Body of pancreas (tissue), 4 donors: ENCODE measurements at places on chromosomes 13 and 19. TPM values are rescaled to one million over a fixed set of nuclear protein-coding genes. Genes with fewer than 3 reads are reported as not detected.
A peak's percentile ranks its signal among the peaks of the same experiment; 100 is the strongest.

GRCh38 chr13:26459276-26460131 is 98.0 kb upstream of the WASF3 start:
- no peak for DNase-seq

- DNase-seq = peak; percentile 54
Observed at GRCh38 chr13:27619093-27619727, 1.1 kb downstream of the LNX2 start.

The DIAPH3 gene
- 0.78 TPM for total RNA-seq

The TEX26 gene
- not detected for total RNA-seq

The FAM124A gene
- total RNA-seq = 2.0 TPM

GRCh38 chr13:73945871-73946270 is 188.3 kb downstream of the KLF12 start:
- no peak for DNase-seq

DNA sequence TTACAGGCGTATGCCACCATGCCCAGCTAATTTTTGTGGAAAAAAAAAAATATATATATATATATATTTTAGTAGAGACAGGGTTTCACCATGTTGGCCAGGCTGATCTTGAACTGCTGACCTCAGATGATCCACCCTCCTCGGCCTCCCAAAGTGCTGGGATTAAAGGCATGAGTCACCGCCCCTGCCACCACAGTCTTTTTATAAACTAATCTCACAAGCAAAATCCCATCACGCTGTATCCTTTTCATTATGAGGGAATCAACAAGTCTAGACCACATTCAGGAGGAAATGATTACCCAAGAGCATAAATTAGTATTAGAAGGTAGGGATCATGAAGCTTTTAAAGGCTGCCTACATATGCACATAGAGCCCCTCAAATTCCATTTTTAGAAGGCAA is 210.6 kb upstream of the NBEA start:
- no peak for DNase-seq

DNA sequence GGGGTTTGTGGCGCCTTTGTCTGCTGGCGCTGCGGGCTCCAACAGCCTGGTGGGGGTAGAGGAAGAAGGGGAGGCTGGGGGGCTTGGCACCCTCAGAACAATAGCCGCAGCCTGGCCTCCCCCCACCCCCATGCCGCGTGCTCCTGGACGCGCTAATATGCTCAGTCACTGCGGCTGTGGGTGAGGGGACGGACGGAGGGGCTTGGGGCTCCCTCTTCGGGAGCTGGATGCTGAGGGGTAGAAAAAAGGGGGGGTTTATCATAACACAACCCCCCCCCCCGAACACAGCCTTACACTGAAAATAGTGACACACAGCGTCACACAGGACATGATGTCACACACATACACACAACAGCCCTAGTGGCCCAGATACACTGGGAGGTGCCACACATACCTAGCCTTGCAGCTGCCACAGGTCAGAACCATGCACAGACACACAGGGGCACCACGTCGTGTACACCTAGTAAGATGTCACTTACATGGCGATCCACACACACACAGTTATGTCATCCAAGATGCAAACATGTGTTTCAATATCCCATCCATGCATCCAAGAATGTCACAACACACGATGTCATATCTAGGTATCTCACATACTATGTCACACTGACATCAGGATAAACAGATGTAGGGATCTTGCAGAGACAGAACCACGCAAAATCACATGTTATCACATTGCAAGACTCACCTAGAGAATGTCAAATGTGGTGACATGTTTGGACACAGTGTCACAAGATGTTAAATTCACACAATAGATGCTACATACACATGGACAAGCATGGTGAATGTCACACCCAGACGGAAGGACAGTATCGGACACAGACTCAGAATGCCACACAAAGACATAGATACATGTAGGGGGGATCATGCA is 806 bp downstream of the MAST1 start:
- no peak for DNase-seq

GRCh38 chr19:58213075-58213369 is 15.7 kb upstream of the ZNF544 start:
- DNase-seq = no peak

DNA sequence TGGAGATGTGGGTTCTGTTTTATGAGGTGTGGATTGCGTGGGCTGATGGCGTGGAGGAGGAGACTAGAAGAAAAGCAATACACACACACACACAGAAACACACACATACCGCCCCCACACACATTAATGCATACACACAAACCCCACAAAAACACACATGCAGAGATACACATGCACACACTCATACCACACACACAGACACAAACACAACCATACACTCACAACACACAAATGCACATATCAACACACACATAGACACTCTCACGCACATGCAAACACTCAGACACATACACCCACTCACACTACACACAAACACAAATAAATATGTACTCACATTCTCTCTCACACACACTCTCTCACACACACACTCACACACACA is 75.7 kb upstream of the UBL3 start:
- DNase-seq = no peak

- no peak for DNase-seq
Observed at GRCh38 chr19:20171285-20171684, 4.3 kb downstream of the ZNF486 start.

The FSD1 gene
- not detected for total RNA-seq

DNA sequence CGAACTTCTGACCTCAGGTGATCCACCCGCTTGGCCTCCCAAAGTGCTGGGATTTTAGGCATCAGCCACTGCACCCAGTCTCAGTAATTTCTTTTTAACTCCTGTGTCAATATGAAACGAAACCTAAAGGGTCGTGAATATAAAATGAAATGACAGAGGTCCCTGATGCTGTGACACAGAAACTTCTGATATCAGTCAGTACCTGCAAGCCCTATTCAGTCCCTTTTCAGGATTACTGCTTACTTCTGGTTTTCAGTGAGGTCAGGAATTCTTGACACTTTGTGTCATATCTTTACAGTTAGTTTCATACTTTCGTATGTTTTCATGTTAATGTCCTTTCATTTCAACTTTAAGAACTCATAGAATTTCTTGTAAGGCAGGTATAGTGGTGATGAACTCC is 58.7 kb downstream of the RNF17 start:
- DNase-seq = no peak

- DNase-seq = no peak
Observed at GRCh38 chr13:51311957-51312520, 27.5 kb upstream of the SERPINE3 start.

DNA sequence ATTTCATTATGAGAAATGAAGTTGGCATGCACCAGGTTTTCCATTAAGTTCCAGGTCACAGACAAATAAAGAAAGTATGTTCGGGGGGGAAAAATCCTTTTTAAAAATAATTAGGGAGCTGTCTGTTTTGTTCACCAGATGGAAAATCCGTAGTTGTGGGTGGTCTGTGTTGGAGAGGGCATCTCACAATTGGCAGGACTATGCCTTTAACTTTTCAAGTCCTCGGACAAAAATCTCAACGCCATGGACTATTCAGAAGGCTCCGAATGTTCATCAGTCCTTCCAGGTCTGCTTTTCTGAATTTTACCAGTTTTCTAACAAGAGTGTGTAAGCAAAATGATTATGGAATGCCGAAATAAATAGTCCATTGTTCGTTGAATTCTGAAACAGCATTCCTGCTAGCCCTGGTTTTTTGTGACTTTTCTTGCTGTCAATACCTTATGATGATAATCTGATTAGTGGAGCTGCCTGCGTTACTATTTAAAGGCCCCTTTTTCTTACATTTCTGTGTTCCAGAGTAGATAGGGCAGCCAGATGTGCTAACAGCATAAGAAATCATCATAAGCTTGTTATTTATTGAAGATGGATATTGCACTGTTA is 146.9 kb downstream of the TM9SF2 start:
- DNase-seq = no peak

GRCh38 chr19:58035863-58036262 is 2.0 kb downstream of the ZSCAN1 start:
- no peak for DNase-seq

- peak; percentile 72 for DNase-seq
Observed at GRCh38 chr19:4267901-4268815, 10.9 kb upstream of the SHD start.

DNA sequence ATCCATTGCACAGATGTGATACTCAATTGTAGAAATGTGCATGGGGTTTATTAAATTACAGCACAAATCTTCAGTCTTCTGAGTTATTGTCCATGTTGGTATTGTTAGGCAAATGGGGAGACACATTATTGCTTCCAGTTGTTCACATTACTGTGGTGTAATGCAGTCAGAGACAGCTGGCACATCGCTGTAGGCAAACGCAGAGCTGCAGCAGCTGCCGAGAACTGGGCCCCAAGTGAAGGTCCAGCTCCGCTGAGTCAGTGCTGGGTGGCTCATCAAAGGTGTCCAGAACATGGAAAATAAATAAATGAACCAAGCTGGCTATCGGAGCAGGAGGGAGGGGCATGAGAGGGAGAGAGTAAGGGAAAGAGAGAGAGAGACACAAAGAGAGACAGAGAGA is 299.1 kb upstream of the OBI1 start:
- no peak for DNase-seq

GRCh38 chr13:43804461-43805070 is 17.8 kb upstream of the ENOX1 start:
- DNase-seq = peak; percentile 29

The KLK11 gene
- total RNA-seq = 18.4 TPM

The WTIP gene
- total RNA-seq = 3.0 TPM

DNA sequence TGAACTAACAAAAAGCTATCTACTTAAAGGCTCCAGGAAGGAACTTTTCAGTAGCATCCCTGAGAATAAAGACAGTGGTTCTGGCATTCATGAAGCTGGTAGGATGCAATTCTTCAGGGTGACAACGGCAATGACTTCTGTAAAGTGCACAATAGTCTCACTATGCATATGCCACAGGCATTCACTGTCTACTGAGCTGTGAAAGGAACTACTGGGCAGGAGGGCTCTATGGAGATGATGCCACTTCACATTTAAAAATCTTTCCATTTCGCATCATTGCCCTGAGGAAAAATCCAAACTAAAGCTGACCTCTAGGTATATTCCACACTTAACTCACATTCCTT is 2020.6 kb upstream of the PCDH20 start:
- no peak for DNase-seq

- DNase-seq = no peak
Observed at GRCh38 chr13:48401480-48401879, 11.4 kb downstream of the LPAR6 start.

DNA sequence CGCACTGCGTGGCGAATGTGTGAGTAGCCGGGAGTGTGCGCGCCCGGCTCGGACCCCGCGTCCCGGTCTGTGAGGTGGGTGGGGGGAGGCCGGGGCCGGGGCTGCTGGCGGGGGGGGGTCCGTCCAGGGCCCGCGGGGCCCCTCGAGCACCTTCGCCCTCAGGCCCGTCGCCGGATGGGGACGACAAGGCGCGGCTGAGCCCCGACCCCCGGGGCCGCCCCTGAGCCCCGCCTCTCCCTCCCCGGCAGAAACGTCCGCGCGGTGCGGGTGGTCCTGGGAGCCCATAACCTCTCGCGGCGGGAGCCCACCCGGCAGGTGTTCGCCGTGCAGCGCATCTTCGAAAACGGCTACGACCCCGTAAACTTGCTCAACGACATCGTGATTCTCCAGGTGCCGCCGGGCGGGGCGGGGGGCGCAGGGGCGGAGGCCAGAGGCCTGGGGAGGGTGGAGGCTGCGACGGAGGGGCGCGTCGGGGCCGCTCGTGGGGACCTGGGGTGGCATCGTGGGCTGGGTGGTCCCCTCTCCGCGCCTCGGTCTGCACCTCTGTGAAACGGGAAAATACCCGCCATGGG is 997 bp downstream of the ELANE start:
- DNase-seq = no peak

DNA sequence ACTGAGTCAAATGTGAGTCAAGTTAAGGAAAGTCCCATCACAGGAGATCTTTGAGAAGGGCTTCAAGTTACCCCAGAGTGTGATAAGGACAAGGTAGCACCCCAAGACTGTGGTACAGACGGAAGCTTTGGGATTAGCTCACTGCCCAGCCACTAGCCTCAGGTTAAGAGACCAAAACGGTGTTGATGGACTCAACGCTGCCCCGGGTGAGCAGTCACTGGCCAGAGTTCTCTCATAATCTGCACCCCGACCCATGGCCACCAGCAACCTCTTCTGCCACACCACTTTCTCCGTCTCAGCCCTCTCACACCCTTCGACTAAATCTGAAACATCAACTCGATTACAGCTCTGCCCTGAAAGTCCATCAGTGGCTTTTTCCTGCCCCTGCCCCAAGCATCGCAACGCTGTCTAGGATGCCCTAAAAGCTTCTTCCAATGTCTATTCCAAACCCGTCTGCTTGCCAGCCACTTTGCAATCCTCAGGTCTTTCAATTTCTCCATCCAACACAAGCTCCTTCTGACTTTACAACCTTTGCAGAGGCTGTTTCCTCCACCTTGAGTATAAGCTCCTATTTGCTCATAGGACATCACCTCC is 5.6 kb downstream of the HNRNPL start:
- no peak for DNase-seq

GRCh38 chr13:20198781-20199180 is 6.0 kb upstream of the GJB2 start:
- DNase-seq = no peak

DNA sequence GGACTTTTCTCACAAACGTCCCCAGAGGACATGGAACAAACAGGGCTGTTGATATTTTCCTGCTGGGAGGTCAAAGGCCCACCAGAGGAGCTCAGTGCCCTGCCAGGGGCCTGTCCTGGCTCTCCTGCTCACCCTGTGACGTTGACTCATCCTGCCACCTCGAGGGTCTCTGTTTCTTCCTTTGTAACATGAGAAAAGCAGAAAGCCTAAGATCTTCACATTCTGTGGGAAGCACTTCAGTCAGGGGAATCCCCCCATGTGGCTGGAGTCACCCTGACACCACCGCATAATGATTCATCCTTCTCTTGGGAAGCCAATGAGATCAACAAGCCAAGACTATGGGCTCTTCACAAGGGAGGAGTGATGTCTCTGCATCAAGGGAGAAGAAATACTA is 147.9 kb downstream of the KATNAL1 start:
- DNase-seq = no peak

GRCh38 chr19:40559394-40559793 is 17.3 kb upstream of the SHKBP1 start:
- DNase-seq = no peak
